ENCODE measurements at places on chromosomes 7 and 10. TPM values are rescaled to one million over a fixed set of nuclear protein-coding genes. Genes with fewer than 3 reads are reported as not detected.

OR2A1 gene
- not detected for total RNA-seq

CLCN1 gene
- total RNA-seq: 0.07 TPM

KIF20B gene
- 74.6 TPM for total RNA-seq

NUTM2E gene
- total RNA-seq: 0.11 TPM

GRCh38 chr10:13106387-13107045 is 6.6 kb downstream of the OPTN start:
- peaks cover 26% of the 10 kb centered on the region for H3K36me3 ChIP-seq
- H3K4me1 ChIP-seq: peaks cover 74% of the 10 kb centered on the region
- no peak for DNase-seq
- no peaks in the 10 kb centered on the region for H3K27me3 ChIP-seq
- H3K27ac ChIP-seq: no peak overlapping the region

GRCh38 chr10:36515319-36515718 is 610.1 kb upstream of the ANKRD30A start:
- no peaks in the 10 kb centered on the region for H3K4me1 ChIP-seq
- DNase-seq: no peak

GRCh38 chr10:133224756-133225372 is 5.2 kb upstream of the UTF1 start:
- H3K27me3 ChIP-seq: peaks cover 41% of the 10 kb centered on the region
- DNase-seq: no peak
- peak overlapping the region; percentile 28 for H3K4me3 ChIP-seq
- H3K4me1 ChIP-seq: peaks cover 21% of the 10 kb centered on the region
- no peaks in the 10 kb centered on the region for H3K36me3 ChIP-seq

DNA sequence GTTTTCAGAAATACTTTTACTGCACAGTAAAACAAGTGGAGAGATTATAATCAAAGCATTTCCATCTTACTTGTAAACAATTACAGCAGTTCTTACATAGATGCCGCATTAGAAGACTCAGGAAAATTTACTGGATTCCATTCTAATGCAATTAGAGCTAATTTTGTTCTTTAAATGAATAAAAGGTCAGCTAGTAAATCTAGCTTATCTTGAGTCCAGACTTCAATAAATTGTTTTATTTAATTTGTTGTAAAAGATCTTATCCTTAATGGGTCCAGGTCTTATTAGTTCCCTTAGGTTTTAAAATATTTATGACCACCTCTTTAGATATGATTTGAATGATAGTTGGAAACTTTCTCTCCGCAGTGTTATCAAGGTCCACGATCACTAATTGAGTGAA is 70.2 kb upstream of the GATA3 start:
- no peaks in the 10 kb centered on the region for H3K27me3 ChIP-seq
- no peaks in the 10 kb centered on the region for H3K4me1 ChIP-seq
- H3K36me3 ChIP-seq: peaks cover 19% of the 10 kb centered on the region
- no peak overlapping the region for H3K4me3 ChIP-seq
- H3K27ac ChIP-seq: no peak overlapping the region

DNA sequence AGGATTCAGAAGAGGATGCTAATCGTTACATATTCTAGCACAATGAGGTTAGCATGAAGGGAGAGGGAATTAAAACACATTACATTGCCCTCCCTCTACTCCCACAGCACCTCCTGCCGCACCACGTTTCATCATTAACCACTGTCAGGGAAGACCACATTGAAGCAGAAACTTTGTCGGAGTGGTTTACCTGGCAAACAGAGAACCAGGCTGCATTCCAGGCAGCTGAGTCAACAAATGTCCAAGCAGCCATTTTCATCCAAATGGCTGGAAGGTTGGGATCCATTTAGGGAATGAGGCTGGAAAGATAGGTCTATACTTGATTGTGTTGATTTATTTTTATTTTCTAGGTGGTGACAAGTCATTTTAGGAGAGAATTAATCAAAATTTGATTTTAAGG is 273.6 kb downstream of the DYNC1I1 start:
- no peak overlapping the region for H3K4me3 ChIP-seq
- DNase-seq: no peak
- H3K4me1 ChIP-seq: no peaks in the 10 kb centered on the region
- H3K36me3 ChIP-seq: no peaks in the 10 kb centered on the region
- no peaks in the 10 kb centered on the region for H3K27me3 ChIP-seq
- H3K27ac ChIP-seq: no peak overlapping the region

- no peaks in the 10 kb centered on the region for H3K36me3 ChIP-seq
- no peaks in the 10 kb centered on the region for H3K4me1 ChIP-seq
- DNase-seq: no peak
- no peak overlapping the region for H3K4me3 ChIP-seq
Observed at GRCh38 chr10:16381083-16381482, 55.7 kb upstream of the PTER start.

DNA sequence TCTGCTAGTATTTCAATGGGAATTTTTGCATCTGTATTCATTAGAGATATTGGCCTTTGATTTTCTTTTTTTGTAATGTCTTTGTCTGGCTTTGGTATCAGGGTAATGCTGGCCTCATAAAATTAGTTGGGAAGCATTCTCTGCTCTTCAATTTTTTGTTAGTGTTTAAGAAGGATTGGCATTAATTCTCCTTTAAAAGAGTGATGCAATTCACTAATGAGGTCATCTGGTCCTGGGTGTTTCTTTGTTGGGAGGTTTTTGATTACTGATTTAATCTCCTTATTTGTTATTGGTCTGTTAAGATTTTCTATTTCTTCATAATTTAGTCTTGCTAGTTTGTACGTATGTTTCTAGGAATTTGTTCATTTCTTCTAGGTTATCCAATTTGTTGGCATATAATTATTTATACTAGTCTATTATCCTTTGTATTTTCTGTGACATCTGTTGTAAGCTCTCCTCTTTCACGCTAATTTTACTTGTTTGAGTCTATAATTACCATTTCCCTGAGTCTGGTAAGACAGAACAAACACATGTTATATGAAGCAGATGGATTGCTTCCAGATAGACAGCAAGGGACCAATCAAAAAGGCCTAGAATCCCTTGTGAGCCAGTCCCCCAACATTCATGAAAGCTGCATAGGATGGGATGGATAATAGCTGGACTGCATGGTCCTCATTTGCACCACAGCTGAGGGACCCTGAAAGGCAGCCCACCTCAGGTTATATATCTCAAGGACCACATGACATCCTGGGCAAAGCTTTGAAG is 54.4 kb downstream of the MTPAP start:
- H3K27ac ChIP-seq: no peak overlapping the region
- H3K4me3 ChIP-seq: no peak overlapping the region
- peaks cover 2% of the 10 kb centered on the region for H3K27me3 ChIP-seq
- no peaks in the 10 kb centered on the region for H3K4me1 ChIP-seq
